ENCODE measurements at places on chromosomes 7 and 10. TPM values are rescaled to one million over a fixed set of nuclear protein-coding genes. Genes with fewer than 3 reads are reported as not detected.

The SLC18A2 gene
- not detected for total RNA-seq

The MINDY4 gene
- 7.9 TPM for total RNA-seq

The COL13A1 gene
- total RNA-seq = 27.9 TPM

The MKX gene
- not detected for total RNA-seq

The CNPY1 gene
- not detected for total RNA-seq

The DPP6 gene
- total RNA-seq = not detected

The CTTNBP2 gene
- total RNA-seq = not detected

The PTN gene
- 1.6 TPM for total RNA-seq

The LIPJ gene
- not detected for total RNA-seq

The SFRP4 gene
- 5.2 TPM for total RNA-seq

The PLPP4 gene
- not detected for total RNA-seq

The NRCAM gene
- 67.4 TPM for total RNA-seq

Measured in cardiac atrium fibroblast (primary cell).